ENCODE measurements at places on chromosomes 6 and 20.
A peak's percentile ranks its signal among the peaks of the same experiment; 100 is the strongest.

- no peak for DNase-seq
These were observed 118.3 kb downstream of the PSMB1 start for GRCh38 chr6:170434821-170435155.

GRCh38 chr6:28105245-28105639 lies 19.2 kb upstream of the ZSCAN16 start:
- DNase-seq = peak; percentile 54

GRCh38 chr20:21272679-21273078 lies 30.5 kb upstream of the XRN2 start:
- DNase-seq = no peak

- DNase-seq = peak; percentile 26
These were observed 654 bp downstream of the TBC1D7 start for GRCh38 chr6:13327691-13328075.

GRCh38 chr6:402901-403658 lies 11.5 kb downstream of the IRF4 start:
- no peak for DNase-seq

DNA sequence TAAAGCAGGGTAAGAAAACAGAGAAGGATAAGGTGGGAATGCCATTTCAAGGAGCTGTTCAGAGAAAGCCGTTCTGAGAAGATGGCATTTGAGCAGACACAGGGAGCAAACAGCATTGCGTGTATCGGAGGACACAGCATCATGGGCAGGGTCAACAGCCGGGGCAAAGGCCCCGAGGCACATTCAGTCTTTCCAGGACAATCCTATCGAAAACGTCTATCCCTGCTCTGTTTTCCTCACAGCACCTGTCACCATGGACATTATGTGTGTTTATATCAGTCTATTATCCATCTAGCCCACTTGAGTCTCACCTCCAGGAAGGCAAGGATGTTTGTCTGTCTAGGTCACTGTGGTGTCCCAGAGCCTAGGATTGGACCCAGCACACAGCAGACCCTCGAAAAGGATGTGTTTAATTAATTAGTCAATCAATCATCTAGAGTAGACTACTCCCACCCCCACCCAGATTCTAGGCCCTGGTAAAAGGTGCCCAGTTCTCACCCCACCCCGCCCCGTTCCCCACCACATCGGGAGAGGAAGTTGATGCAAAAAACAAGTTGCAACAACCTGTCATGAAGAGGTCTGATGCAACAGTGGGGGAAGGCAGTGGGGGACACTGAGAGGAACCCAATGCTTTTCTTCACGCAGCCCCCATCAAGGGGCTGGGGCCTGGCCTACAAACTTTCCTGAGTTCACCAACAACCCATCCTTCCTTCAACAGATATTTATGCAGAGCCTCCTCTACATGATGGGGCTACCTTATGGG lies 66.6 kb downstream of the PREX1 start:
- peak; percentile 91 for DNase-seq

All from HL-60 (cell line).